Ureter (tissue), 1 donor: ENCODE measurements at places on chromosomes 6 and 20. TPM values are rescaled to one million over a fixed set of nuclear protein-coding genes. Genes with fewer than 3 reads are reported as not detected.

GRCh38 chr6:158718461-158719046 lies 68.7 kb downstream of the SYTL3 start:
- no peak for DNase-seq

DNA sequence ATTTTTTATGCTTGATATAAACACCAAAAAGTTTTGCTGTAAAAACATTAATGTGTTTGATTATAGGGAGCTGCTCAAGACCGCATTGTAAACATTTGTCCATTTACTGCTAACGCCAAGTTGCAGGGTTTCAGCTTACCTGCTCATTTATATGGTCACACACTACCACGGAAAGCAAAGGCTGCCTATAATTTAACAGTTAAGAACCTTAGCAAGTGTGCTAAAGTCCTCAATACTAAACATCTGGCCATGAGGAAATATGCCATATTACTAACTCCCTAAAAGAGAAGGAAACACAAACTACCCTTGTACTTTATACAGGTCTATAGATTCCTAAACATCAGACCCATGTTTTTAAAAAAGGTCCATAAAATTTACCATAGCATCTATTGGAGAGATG lies 129.5 kb downstream of the ASCC3 start:
- no peak for DNase-seq

MAS1 gene
- not detected for total RNA-seq

TEAD3 gene
- total RNA-seq: 60.3 TPM

GRCh38 chr6:75802366-75802765 lies 53.3 kb downstream of the MYO6 start:
- DNase-seq: no peak

HCRTR2 gene
- total RNA-seq: not detected

DNA sequence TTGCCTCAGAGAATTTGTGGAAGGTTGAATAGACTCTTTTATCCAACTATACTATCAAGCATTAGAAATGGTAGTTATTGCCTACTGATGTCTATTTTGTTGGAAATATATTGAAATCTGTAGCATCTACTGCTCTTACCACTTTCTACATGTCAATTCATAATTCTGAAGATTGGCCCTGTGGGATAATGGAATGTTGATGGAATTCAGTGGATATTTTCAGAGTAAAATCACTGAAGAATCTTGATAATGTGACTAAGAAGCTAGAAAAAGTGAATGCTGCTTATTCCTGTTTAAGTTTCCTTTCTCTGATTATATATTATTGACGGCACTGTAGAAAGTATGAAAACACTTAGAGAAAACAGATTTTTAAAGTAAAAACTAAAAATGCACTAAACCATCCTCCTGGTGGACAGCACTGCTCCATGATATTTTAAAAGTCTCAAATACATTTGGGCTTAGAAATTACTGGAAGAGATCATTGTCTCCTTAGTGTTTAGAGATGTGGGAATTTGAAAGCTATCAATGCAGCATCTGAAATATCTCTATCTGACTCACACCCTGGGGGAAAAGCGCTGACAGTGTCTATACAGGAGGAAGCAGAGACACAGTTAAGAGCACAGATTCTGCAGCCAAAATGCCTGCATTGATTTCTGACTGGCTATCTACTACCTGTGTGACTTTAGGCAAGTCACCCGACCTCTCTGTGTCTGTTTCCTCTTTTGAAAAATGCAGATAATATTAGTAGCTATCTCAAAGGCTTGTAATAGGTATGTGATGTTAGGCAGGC lies 37.9 kb upstream of the RCAN2 start:
- no peak for DNase-seq

GRCh38 chr6:113607821-113608545 lies 249.2 kb upstream of the MARCKS start:
- no peak for DNase-seq
